ENCODE measurements at places on chromosomes 1 and 21. TPM values are rescaled to one million over a fixed set of nuclear protein-coding genes. Genes with fewer than 3 reads are reported as not detected.

The UTS2 gene
- total RNA-seq, result not detected

The OVAAL gene
- not detected for total RNA-seq

The HOOK1 gene
- 27.6 TPM for total RNA-seq

The TRIM67 gene
- not detected for total RNA-seq

The OR2T33 gene
- total RNA-seq, result not detected

The FAM163A gene
- 0.08 TPM for total RNA-seq

The OR10Z1 gene
- not detected for total RNA-seq

The GNAT2 gene
- 0.21 TPM for total RNA-seq

The AHCYL1 gene
- 60.4 TPM for total RNA-seq

All from GM23338 (cell line).